ENCODE measurements at places on chromosomes 11 and 22. TPM values are rescaled to one million over a fixed set of nuclear protein-coding genes. Genes with fewer than 3 reads are reported as not detected.

- no peak overlapping the region for H3K4me3 ChIP-seq
- DNase-seq = no peak
- H3K27me3 ChIP-seq = no peaks in the 10 kb centered on the region
- H3K4me1 ChIP-seq = no peaks in the 10 kb centered on the region
- peaks cover 4% of the 10 kb centered on the region for H3K36me3 ChIP-seq
Measured at GRCh38 chr22:44200451-44200850, 19.7 kb downstream of the PARVG start.

Gene P4HA3
- total RNA-seq = not detected

- no peak overlapping the region for H3K27ac ChIP-seq
- H3K27me3 ChIP-seq = no peaks in the 10 kb centered on the region
- H3K36me3 ChIP-seq = peaks cover 1% of the 10 kb centered on the region
- peak; percentile 49 for DNase-seq
Measured at GRCh38 chr11:69352715-69353319, 58.9 kb downstream of the MYEOV start.

Gene MAP6
- total RNA-seq = 0.16 TPM

GRCh38 chr11:71542382-71542781, 4.6 kb downstream of the KRTAP5-8 start:
- no peak overlapping the region for H3K27ac ChIP-seq
- DNase-seq = no peak
- peaks cover 6% of the 10 kb centered on the region for H3K36me3 ChIP-seq
- H3K27me3 ChIP-seq = peaks cover 7% of the 10 kb centered on the region

- no peaks in the 10 kb centered on the region for H3K27me3 ChIP-seq
- no peak for DNase-seq
- peaks cover 28% of the 10 kb centered on the region for H3K4me1 ChIP-seq
- no peak overlapping the region for H3K4me3 ChIP-seq
- no peaks in the 10 kb centered on the region for H3K36me3 ChIP-seq
Measured at GRCh38 chr11:101912823-101913284, 2.0 kb upstream of the CEP126 start.

GRCh38 chr11:23632293-23632692, 772.0 kb upstream of the CCDC179 start:
- no peak overlapping the region for H3K27ac ChIP-seq
- no peak overlapping the region for H3K4me3 ChIP-seq
- H3K36me3 ChIP-seq = no peaks in the 10 kb centered on the region
- no peaks in the 10 kb centered on the region for H3K4me1 ChIP-seq

DNA sequence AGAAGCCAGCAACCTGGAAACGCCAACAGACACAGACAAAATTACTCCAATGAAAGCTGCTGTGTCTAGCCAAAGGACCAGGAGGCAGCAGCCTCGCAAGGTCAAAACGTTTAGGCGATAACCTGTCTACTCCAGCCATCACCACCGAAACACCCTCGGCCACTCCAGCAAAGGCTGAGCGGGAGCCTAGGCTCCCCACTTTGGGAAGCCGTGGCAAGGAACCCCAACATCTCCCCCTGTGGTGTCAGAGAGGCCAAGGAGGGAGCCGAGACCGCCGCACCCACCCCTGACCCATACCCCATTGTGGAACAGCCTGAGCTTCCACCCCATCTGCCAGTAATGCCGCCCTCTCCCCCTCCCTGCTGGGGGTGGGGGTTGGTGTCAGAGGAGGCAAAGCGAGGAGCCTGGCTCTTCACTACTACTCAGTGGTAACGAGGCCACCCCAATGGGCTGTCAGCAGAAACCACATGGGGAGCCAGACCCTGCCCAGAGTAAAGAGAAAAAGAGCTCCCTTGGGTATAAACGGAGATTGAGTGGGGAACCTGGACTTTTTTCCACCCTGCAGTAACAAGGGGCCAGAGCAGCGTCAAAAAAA, 33.9 kb upstream of the SEPTIN5 start:
- H3K4me1 ChIP-seq = no peaks in the 10 kb centered on the region
- H3K27ac ChIP-seq = no peak overlapping the region
- peaks cover 3% of the 10 kb centered on the region for H3K36me3 ChIP-seq
- H3K4me3 ChIP-seq = no peak overlapping the region
- peaks cover 37% of the 10 kb centered on the region for H3K27me3 ChIP-seq
- no peak for DNase-seq

- H3K27me3 ChIP-seq = no peaks in the 10 kb centered on the region
- H3K36me3 ChIP-seq = peaks cover 7% of the 10 kb centered on the region
Measured at GRCh38 chr11:48063424-48063978, 83.1 kb downstream of the PTPRJ start.

Gene NLRP10
- not detected for total RNA-seq

GRCh38 chr11:46894506-46894905, 23.8 kb downstream of the LRP4 start:
- no peak for DNase-seq
- H3K27me3 ChIP-seq = peaks cover under 1% of the 10 kb centered on the region
- no peaks in the 10 kb centered on the region for H3K36me3 ChIP-seq
- no peak overlapping the region for H3K4me3 ChIP-seq
- H3K27ac ChIP-seq = no peak overlapping the region
- no peaks in the 10 kb centered on the region for H3K4me1 ChIP-seq

DNA sequence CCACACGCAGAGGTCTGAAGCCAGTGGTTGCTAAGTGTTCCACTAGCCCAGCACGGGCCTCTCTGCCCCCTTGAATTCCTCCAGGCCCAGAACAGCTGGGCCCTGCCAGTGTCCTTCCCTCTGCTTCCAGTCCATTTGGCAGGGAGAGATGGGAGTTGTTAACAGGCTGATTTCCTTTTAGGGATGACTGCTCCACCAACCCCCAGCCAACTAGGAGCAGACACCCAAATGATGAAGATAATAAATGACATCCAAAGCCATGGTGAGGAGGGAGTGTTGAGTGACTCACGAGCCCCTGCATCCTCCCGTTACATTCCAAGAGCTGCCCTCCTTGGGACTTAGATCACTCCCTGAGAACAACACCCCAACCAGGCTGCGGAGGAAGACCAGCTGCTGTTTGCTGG, 20.6 kb downstream of the PARVA start:
- no peak overlapping the region for H3K4me3 ChIP-seq
- no peak overlapping the region for H3K27ac ChIP-seq
- no peak for DNase-seq
- H3K36me3 ChIP-seq = no peaks in the 10 kb centered on the region
- no peaks in the 10 kb centered on the region for H3K27me3 ChIP-seq
- H3K4me1 ChIP-seq = no peaks in the 10 kb centered on the region

DNA sequence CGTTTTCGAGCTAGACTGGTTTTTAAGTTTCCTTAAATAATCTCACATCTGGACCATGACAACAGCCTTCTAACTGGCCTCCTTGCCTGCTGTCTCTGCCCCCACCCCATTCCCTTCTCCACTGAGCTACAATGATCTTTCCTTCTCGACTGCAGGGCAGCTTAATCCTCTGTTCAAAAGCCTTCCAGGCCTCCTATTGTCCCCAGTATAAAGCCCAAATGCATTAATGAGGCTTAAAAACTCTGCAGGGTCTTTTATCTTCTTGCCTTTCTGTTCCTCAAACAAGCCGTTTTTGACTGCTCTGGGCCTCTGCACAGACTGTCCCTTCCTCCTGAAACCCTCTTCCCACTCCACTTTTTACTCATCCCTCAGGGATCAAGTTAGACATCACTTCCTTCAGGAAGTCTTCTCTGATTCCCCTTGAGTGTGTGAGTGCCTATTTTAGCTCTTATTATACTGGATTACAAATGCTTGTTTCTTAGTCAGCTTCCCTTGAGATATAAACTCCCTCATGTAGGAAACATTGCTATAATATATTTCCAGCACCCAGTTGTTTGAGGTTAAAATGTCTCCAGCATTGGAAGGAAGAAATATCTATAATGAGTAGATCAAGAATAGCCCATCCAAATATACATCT, 23.6 kb upstream of the PAMR1 start:
- H3K4me3 ChIP-seq = no peak overlapping the region
- no peak for DNase-seq
- no peaks in the 10 kb centered on the region for H3K36me3 ChIP-seq
- H3K27me3 ChIP-seq = peaks cover 24% of the 10 kb centered on the region
- no peaks in the 10 kb centered on the region for H3K4me1 ChIP-seq

Gene MAP4K2
- 74.7 TPM for total RNA-seq

DNA sequence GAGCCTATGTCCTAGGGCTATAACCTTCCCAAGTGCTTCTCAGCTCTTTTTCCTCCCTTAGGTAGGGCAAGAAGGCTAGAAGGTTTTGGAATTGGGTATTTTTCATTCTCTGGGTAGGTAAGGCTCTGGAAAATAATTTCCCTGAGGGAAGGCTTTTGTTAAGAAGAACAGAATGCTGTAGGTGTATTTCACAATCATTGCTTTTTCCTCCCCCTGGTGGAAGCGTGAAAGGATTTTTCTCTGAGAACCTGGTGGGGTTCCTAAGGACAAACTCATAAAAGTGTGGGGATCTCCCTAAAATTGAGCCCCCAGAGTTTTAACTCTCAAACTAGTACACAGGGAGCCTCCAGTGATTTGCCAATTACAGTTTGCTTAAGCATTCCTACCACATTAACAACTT, 41.1 kb upstream of the NARS2 start:
- peaks cover 11% of the 10 kb centered on the region for H3K27me3 ChIP-seq
- no peaks in the 10 kb centered on the region for H3K36me3 ChIP-seq
- H3K4me3 ChIP-seq = no peak overlapping the region
- no peaks in the 10 kb centered on the region for H3K4me1 ChIP-seq
- DNase-seq = no peak
- no peak overlapping the region for H3K27ac ChIP-seq

GRCh38 chr11:6633422-6634408, 14.5 kb upstream of the TPP1 start:
- DNase-seq = no peak
- no peak overlapping the region for H3K27ac ChIP-seq
- no peak overlapping the region for H3K4me3 ChIP-seq
- H3K4me1 ChIP-seq = no peaks in the 10 kb centered on the region
- no peaks in the 10 kb centered on the region for H3K36me3 ChIP-seq
- H3K27me3 ChIP-seq = no peaks in the 10 kb centered on the region

Gene NLRP14
- total RNA-seq = not detected

GRCh38 chr11:73961321-73961720, 10.5 kb downstream of the DNAJB13 start:
- H3K27ac ChIP-seq = no peak overlapping the region
- DNase-seq = no peak
- peaks cover 12% of the 10 kb centered on the region for H3K4me1 ChIP-seq
- H3K36me3 ChIP-seq = no peaks in the 10 kb centered on the region
- no peak overlapping the region for H3K4me3 ChIP-seq
